ENCODE measurements at places on chromosomes 13 and 19.

- DNase-seq = no peak
These were observed 18.7 kb downstream of the MLLT1 start for GRCh38 chr19:6260912-6261650.

DNA sequence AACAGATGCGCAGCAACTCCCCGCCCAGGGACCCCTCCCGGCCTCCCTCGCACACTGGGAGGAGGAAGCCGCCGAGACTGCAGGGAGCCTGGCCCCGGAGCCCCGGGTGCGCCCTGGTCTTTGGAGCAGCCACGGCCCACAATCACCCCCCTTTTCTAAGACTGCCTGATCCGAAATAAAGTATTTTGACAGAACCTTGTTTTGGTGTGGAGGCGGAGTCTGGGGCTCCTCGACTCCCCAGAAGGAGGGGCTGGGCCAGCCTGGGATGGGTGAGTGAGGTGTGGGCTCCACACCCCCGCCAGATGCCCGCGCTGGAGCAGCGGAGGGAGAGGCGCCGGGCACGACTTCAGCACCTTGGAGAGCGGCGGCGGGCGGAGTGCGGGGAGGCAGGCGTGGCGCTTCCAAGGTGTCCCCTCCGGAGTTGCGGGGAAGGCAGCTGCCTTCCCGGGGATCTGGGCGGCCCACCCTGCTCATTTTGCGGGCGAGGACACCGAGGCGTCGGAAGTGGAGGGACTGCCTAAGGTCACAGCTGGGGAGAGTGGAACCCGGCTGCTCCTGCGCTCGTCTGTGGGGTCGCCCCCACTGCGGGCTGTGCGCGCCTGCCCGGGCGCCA lies 9.4 kb downstream of the SIRT6 start:
- DNase-seq = no peak

DNA sequence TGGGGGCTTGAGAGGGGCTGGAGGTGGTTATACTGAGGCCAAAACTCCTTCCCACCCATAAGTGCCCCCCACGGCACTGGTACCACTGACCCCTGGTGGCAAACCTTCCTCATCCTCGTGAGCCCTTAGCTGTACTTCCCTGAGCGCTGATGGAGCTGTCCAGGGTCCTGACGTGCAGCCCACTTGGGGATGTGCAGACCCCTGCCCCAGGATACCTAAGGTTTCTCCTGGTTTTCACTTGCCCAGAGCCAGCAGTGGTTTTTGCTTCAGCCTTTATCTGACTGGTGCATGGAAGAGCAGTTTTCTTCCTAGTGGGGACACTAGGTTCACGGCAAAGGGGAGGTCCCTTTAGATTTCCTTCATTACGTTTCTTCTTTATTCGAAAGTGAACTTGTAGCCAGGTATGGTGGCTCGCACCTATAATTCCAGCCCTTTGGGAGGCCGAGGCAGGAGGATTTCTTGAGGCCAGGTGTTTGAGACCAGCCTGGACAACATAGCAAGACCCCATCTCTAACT lies 28.7 kb upstream of the KCTD15 start:
- no peak for DNase-seq

- no peak for DNase-seq
These were observed 253.0 kb downstream of the PCDH20 start for GRCh38 chr13:61162636-61163035.

DNA sequence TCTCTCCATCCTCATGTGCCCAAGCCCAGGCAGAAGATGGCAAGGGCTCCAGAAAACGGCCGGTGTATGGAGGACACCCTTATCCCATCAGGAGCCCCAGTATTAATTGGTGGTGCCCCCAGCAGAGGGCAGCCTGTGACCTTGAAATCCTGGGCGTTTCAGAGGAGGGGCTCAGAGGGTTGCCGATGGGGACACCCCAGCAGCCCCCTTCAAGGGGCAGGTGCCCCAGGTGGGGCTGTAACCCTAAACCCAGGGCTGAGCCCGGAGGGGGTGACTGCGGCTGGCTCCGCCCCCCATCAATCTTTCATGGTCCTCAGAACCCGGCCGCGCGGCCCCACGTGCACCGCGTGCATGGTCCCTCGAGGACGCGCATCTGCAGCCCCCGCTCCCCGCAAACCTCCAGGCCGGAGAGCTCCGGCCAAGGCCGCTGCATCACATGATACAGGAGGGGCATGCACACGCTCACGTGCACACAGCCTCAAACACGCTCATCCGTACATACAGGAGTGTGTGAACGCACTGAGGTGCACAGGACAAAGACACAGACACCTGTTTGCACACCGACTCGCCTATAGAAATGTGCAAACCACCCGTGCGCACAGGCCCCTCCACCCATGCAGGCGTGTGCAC lies 949 bp downstream of the RAB3A start:
- no peak for DNase-seq

DNA sequence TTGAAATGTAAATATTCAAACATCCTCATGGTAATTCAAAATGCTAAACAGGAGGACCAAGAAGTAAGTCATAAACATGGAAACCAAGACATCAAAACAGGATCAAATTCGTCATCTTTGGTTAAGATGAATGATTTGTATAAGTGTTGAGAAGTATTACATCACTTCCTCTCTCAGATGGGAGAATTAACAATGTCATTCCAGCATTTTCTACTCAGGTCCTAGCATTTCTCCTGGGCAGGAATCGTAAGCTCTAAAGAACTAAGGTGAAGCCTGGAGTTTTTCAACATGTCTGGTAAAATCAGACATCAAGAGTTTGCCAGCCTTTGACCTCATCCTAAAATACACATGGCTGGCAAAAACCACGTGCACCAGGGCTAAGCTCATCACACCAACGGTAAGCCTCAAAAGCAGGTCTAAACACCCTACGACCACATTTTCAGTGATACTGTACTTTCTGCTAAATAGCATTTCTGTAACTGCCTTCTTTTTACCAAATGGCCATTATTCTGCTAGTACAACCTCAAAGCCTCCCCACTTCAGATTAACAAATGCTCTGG lies 24.8 kb downstream of the RANBP3 start:
- no peak for DNase-seq

- DNase-seq = no peak
These were observed 3.2 kb downstream of the POLD1 start for GRCh38 chr19:50387176-50387867.

- no peak for DNase-seq
These were observed 3.2 kb downstream of the IFNL1 start for GRCh38 chr19:39299404-39299803.

- no peak for DNase-seq
These were observed 48.0 kb downstream of the GGACT start for GRCh38 chr13:100540621-100541020.

- DNase-seq = no peak
These were observed 808.6 kb upstream of the ARGLU1 start for GRCh38 chr13:107376341-107377125.

GRCh38 chr19:50573741-50574461 lies 5.7 kb upstream of the LRRC4B start:
- DNase-seq = no peak

DNA sequence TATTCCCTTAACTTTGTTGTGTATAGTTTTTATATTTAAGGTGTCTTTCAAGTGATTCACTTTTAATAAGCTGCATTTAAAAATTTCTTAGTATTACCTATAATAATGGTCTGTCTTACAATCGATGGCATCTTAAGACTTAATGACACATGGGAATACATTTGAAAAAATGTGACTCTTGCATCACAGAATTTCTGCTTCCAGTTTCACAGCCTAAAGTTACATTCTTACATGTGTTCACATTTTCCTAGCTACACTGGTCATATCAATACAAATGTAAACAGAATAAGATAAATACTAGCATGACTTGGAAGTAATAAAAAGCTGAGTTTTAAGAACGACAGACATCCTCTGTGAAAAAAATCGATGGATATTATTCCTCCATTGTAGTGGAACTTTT lies 1597.1 kb upstream of the MIR17HG start:
- DNase-seq = no peak

- no peak for DNase-seq
These were observed 93.2 kb downstream of the STK24 start for GRCh38 chr13:98483601-98484288.

DNA sequence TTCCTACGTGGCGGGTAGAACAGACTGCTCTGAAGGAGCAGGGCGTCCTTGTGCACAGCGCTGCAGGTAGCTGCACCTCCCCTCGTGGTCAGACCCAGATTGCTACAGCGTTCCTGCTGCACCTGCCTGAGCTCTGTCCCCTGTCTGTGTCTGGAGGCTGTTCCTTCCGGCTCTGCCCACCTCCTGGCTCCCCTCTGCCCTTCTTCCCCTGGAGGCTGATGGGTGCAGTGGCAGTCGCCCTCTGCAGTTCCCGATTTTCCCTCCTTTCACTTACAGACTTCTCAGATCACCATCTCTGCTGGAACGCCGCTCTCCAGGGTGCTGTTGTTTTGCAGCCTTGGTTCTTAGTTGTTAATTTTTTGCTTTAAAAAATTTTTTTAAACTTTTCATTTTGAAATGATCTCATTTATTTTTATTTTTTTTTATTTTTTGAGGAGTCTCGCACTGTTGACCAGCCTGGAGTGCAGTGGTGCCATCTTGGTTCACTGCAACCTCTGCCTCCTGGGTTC lies 53.6 kb downstream of the SMARCA4 start:
- no peak for DNase-seq

- DNase-seq = no peak
These were observed 633.1 kb downstream of the EFNB2 start for GRCh38 chr13:105902396-105902795.

DNA sequence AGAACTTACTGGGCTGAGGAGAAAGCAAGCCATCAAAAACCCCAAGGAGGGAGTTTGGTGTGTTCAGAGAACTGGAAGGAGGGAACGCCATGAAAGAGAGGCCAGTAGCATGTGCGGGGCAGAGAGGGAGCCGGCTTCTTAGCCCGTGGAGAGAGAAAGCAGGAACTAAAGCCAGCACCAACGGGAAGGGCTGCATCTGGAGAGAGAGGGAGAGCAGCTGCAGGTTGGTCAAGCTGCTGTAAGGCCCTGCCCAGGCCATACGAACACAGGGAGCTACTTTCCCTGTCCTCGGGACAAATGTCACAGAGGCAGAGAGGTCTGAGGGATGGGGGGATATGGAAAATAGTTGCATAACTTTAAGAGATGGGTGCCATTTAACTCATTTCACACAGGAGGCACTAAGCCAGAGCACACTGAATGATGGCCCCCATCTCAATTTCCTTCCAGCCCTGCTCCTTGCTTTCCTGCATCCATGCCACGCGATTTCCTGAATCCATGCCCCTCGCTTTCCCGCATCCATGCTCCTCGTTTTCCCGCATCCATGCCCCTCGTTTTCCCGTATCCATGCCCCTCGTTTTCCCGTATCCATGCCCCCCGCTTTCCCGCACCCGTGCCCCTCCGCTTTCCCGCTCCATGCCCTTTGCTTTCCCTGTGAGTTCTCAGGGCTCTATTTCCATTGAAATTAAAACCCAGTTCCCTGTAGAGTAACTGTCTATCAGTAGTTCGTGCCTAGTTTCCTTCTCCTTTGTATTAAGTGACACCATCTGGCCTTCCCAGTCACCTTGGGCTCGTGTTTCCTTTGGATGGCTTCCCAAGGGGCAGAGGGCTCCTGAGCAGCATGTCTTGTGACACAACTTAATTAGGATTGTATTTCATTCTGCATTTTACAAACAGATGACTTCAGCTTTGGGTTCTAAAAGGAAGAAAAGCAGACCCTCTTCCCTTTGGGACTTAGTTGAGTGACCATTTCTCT lies 31.5 kb upstream of the TPT1 start:
- DNase-seq = no peak

GRCh38 chr13:99310382-99311031 lies 3.3 kb upstream of the GPR183 start:
- no peak for DNase-seq

- no peak for DNase-seq
These were observed 806 bp downstream of the ZNF90 start for GRCh38 chr19:20078581-20079031.

GRCh38 chr13:33757713-33758112 lies 60.2 kb upstream of the RFC3 start:
- no peak for DNase-seq

GRCh38 chr19:33394006-33394722 lies 20.7 kb downstream of the CEBPG start:
- DNase-seq = no peak

GRCh38 chr13:79659121-79659521 lies 178.2 kb downstream of the NDFIP2 start:
- DNase-seq = no peak

GRCh38 chr13:75784003-75784402 lies 147.9 kb downstream of the LMO7 start:
- no peak for DNase-seq

DNA sequence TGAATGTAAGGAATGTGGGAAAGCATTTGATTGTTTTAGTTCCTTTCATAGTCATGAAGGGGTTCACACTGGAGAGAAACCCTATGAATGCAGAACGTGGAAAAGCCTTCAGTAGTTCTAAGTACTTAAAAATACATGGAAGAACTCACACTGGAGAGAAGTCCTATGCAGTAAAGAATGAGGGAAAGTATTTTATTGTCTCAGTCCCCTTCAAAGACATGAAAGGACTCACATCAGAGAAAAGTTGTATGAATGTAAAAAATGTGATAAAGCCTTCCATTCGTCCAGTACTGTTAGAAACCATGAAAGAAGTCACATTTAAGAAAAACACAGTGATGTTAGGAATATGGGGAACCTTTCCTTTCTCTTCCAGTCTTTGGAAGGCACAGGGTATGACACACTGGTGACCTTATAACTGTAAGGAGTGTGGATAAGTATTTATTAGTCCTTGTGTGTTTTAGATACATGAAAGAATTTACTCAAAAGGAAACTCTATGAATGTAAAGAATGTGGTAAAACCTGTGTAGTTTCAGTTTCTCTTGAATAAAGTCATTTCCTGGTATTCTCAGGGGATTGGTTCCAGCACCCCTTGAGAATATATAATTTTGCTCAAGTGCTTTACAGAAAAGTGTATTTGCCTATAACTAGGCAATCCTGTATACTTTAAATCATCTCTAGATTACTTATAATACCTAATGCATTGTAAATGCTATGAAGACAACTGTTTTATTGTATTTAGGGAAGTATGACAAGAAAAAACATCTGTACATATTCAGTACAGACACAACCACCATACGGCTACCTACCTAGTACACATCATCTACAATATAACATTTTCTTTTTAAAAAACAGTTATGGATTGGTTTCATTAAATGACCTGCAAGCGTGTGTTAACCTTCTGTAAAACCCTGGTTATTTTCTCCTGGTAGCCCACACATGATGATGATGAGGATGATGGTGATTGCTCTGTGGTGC lies 52.8 kb downstream of the ZNF823 start:
- DNase-seq = no peak

DNA sequence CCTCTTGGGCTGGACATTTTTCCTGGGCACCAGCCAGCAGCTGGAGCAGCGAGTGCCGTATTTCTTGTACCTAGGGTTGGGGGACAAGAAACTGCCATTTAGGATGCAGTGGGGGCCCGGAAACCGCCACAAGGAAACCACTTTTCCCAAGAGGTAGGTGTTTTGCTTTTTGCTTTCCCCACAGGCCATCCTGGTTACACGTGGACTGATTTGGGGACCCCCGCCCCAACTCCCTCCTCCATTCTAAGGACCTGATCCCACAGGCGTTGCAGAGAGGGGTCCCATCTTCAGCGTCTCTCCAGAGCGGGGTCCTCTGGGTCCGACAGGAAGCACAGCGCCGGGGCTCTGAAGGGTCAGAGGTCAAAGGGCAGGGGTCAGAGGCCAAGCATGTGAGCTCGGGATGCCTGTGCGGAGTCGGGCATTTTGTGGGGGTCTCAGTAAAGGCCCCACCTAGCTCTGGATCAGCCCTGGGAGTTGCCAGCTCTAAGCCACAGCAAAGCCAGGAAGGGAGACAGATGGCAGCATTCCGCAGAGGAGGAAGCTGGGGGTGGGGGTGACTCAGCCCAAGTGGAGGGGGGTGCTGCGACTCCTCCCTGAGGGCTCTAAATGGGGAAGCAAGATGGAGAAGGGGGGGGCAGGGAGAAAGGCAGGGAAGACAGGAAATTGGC lies 4.3 kb downstream of the ZGLP1 start:
- no peak for DNase-seq

- no peak for DNase-seq
These were observed 5.0 kb upstream of the MICU2 start for GRCh38 chr13:21608961-21609360.

All from non-pigmented ciliary epithelial cell (primary cell).